ENCODE measurements at places on chromosomes 5 and 9. TPM values are rescaled to one million over a fixed set of nuclear protein-coding genes. Genes with fewer than 3 reads are reported as not detected.

The TEX48 gene
- 0.65 TPM for total RNA-seq

The OLFM1 gene
- not detected for total RNA-seq

- H3K27me3 ChIP-seq, result no peaks in the 10 kb centered on the region
- no peak overlapping the region for H3K4me3 ChIP-seq
- no peak for DNase-seq
- H3K4me1 ChIP-seq, result peaks cover 18% of the 10 kb centered on the region
These were observed 38.8 kb upstream of the RPL26L1 start for GRCh38 chr5:172920447-172920849.

- peaks cover 48% of the 10 kb centered on the region for H3K4me1 ChIP-seq
- peak within 1 kb of the TSS; percentile 98 for H3K27ac ChIP-seq
- H3K27me3 ChIP-seq, result no peaks in the 10 kb centered on the region
These were observed at the start of gene NDUFS6 for GRCh38 chr5:1801222-1801966. Gene NDUFS6 (plus strand): TSS chr5:1801407. CDS start chr5:1801418, 11 bp downstream.

GRCh38 chr9:20043035-20043434, 254.2 kb upstream of the SLC24A2 start:
- peak overlapping the region; percentile 40 for H3K27ac ChIP-seq
- H3K4me1 ChIP-seq, result peaks cover 26% of the 10 kb centered on the region
- H3K27me3 ChIP-seq, result no peaks in the 10 kb centered on the region
- peak; percentile 8 for DNase-seq
- H3K36me3 ChIP-seq, result no peaks in the 10 kb centered on the region
